ENCODE measurements at places on chromosomes 11 and 22.

DNA sequence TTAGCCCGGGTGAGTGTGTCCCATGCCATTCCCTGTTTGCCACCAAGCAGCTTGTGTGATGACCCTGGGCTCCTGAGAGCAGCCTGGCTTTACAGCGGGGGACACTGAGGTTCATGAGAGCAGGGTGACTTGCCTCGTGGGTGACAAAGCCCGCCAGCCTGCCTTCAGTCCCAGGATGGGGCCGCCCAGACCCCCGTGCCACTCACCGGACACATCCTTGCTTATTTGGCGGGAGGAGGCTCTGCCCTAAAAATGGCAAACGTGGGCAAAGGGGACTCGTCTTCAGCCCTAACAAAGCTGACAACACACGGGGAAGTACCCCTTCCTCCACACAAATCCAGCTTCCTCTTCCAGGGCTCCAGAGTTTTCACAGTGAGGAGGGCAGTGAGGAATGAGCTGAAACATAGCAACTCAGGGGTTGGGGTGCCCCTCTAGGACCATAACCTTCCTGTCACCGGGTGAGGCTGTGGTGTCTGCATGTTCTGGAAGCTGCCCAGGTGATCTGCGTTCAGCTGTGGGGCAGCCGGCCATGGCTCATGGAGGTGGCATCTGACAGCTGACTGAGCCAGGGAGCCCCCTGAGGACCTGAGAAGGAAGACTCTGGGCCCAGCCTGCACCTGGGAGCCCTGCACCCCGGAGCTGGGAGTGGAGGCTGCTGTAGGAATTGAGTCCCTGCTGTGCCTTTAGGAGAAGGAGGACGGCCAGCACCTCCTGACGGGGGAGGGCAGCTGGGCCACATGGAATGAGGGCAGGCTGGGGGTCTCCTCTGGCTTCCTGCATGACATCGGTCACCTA is 16.7 kb downstream of the RIBC2 start:
- DNase-seq, result no peak

GRCh38 chr11:102573851-102574250 is 43.3 kb upstream of the MMP7 start:
- no peak for DNase-seq

DNA sequence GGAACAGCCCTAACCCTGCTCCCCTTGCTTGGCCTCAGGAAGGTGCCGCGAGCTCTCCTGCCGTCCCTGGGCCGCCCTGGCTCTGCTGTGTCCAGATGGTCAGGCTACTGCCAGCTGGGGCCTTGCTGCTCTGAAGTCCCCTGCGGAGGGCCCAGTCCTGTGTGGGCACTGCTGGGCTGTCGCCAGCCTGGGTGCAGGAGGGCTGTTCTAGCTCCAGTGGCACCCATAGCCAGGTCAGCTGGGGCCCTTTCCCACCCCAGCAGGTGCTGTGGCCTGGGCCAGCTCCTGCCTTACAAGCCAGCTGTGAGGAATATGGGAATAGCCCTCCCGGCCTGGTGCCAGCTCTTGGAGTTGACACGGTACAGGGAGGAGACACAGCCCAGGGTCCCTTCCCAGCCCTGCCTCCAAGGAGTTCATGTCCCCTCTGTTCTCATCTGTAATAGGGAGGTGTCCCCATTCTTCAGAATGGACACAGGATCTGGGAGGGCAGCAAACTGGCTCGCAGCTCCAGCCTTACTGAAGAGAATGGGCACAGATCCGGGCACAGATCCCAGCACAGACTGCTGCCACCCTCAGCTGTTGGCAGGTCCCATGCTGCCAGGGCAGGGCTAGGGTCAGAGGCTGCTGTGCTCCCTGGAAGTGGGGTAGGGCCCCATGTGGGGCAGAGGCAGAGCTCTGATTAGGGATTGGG is 3.9 kb downstream of the DERL3 start:
- DNase-seq, result no peak

DNA sequence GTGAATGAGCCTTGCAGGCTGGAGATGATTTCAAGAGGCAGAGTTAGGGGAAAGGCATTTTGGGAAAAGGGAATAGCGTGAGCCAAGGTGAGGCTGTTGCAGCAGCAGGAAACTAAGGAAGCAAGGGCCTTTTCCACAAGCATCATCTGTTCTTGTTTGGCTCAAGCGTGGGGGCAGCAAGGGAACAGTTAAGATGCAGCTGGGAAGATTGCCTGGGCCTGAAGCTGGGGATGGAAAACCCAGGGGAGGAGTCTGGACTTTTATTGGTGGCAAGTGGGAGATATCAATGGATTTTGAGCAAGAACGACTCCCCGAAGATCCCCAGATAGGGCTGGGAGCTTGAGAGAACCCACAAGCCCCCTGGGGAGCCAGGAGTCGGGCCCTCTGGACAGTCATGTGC is 27.3 kb upstream of the PICK1 start:
- no peak for DNase-seq

- DNase-seq, result no peak
Measured at GRCh38 chr22:22316589-22316988, 72.0 kb downstream of the VPREB1 start.

- DNase-seq, result no peak
Measured at GRCh38 chr11:45409587-45409986, 123.4 kb upstream of the SYT13 start.

- peak; percentile 22 for DNase-seq
Measured at GRCh38 chr11:72354356-72355115, 79.8 kb downstream of the CLPB start.

DNA sequence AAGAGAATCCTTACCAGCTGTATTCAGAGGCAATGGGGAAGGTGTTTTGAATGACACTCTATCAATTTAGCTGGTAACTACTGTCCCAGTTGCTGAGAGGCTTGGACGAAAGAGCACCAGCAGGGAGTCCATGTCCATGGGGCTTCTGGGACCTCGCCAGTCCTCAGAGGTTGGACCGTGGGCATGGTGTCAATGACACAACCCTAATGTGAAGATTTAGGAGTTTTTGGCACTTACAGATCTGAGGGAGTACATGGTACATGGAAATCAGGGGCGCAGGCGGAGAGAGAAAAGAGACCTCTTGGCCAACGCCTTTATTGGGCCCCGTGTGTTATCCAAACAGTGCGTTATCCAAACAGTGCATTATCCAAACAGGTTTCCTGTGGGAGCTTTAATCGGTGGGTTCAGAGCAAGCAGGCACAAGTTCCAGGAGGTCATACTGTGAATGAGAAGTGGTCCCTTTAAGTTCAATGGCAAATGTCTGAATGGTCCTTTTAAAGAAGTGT is 169.1 kb upstream of the B3GAT1 start:
- no peak for DNase-seq

DNA sequence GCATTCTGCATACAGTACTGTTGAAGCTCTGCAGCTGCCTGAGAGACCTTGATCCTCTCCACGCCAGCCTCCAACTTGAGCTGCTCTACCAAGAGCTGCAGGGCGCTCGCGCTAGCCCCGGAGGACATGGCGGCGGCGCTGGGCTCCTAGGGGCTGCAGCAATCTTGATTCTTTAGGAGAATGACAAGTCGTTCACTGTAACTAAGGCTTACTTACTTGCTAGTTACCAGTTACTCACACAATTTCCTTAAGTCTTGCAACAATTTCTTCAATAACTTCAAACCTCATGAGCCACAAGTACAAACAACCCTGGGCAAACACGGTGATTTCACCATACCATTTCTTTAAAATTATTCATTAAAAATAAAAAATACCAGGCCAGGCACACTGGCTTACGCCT is 21.9 kb downstream of the SBF2 start:
- DNase-seq, result no peak

DNA sequence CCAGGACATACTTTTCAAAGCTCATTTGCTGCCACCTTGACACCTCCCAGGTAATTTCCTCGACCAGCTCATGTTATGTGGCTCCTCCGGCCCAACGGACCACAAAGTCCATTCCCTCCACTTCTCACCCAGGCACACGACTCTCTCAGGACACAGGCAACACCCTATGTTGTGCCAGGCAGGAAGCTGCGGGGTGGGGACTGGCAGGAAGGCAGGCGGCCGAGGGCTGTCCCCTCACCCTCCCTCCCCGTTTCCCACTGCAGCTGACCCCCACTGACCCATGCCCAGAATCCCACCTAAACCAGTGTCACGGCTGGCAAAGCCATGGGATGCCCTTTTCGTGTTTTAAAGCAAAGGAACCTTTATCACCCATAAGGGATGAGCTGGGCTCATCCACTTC is 20.8 kb downstream of the CELSR1 start:
- DNase-seq, result no peak

GRCh38 chr11:10359171-10359570 is 54.3 kb downstream of the ADM start:
- DNase-seq, result no peak

DNA sequence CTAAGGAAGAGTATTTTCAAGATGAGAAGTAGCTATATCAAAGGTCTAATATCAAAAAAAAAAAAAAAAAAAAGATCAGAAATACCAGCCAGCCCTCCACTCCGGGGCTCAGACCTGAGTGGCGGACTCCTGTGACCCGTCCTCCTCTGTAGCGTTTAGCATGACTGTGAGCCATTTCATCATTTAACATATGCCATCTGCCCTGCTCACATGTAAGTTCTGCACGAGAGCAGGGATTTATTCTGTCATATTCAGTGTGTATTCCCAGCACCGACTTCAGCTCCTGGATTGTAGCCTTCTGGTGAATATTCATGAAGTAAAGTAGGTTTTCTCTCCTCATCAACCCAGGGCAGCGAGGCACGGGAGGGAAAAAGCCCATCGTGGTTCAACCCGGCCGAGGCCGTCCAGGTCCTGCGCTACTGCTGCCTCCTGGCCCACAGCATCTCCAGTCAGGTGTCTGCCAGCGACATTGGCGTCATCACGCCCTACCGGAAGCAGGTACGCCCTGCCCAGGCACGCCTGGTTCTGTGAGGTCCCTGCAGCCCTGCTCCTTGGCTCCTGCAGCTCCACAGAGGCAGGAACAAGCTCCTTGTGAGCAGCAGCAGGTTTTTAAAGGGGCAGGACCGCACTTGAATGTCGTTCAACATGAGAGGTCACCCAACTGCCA is 12.7 kb upstream of the PANX2 start:
- DNase-seq, result no peak

- DNase-seq, result no peak
Measured at GRCh38 chr22:25403811-25404471, 160.5 kb upstream of the GRK3 start.

DNA sequence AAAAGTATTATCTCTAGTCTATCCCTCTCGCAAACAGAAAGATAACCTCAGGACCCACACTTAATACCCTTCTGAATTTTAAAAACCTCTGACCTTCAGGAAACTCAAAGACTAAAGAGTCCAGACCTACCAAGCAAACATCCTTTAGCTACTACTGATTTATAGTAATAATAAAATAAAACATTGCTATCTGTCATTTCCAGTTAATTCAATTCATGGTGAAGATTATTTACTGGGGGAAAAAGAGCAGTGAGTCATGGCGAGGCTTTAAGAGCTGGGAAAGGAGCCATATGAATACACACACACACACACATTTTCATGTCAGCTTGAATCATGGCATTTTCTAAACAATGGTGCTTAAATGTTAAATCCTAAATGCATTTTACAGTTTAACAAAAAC is 87.1 kb downstream of the FAM76B start:
- no peak for DNase-seq

DNA sequence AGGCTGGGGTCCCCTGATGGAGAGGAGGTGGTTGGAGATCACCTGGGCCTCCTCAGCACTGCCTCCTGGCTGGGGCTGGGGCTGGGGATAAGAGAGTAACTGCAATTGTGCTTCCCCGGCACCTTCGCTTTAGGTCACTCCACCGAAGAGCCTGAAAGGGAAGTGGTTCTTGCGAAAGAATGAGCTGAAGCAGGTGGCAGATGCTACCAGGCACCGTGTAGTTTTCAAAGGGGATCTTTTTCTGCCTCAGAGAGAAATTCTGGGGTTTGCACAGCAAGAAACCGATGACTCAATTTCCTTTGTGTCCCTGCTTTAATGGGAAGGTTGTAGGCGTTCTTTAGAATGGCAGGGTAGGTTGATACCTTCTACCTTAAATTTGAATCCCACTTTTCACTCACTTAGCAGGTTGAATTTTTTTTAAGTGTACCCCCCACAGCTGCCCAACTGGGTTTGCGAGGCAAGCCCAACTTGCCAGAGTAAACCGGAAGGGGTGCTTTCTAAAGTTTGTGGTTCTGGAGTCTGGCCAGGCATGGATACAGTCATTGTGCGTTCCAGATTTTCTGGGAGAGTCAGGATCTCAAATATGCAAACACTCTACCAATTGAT is 5.3 kb downstream of the CD44 start:
- no peak for DNase-seq

- DNase-seq, result no peak
Measured at GRCh38 chr11:4658629-4659445, 15.1 kb downstream of the OR51E1 start.

- no peak for DNase-seq
Measured at GRCh38 chr22:24224468-24224867, 20.4 kb downstream of the GGT5 start.

DNA sequence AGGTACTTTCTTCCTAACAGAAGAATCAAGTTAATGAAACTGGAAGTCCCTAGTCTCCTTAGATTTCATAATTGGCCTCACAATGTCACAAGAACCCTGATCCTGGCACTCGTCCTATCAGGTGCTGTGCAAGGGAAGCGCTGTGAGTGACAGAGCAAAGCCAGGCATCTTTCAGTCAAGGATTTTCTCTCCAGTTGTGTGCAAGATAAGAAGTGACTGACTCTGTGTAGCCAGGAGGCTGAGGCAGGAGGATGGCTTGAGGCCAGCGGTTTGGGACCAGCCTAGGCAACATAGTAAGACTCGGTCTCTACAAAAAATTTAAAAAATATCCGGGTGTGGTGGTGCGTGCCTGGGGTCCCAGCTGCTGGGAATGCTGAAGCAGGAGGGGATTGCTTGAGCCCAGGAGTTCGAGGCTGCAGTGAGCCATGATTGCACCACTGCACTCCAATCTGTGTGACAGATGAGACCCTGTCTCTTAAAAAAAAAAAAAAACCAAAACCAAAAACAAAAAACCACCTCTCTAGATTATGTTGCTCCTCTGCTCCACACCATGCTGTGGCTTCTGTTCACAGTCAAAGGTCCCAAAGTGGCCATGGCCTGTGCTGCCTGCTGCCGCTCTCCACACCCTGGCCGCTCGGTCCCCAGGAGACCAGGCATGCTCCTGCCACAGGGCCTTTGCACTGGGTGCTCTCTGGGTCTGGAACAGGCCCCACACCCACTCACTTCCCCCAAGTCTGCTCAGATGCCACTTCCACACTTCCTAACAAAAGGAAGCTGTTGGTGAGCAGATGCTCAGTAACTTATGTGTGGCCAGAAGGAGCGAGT is 54.2 kb upstream of the CLDN5 start:
- DNase-seq, result no peak

GRCh38 chr22:48941903-48942575 is 885.6 kb downstream of the BRD1 start:
- DNase-seq, result no peak

- DNase-seq, result no peak
Measured at GRCh38 chr22:22735695-22736611, 91.5 kb downstream of the GGTLC2 start.

DNA sequence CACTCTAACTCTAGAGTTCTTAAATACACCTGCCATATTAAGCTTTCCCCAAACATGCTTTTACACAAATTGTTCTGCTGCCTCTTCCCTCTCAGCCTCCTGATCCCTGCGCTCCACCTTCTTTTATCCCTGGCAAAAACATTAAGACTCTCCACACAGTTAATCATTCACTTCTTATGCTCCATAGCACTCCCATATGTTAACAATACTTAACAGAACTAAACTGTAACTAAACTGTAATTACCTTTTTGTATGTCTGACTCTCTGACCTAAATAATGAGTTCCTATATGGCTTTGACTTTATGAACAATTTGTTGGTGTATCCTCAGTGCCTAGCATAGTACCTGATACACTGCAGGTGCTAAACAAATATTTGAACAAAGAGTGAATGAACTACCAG is 71.8 kb downstream of the BTBD10 start:
- no peak for DNase-seq

- no peak for DNase-seq
Measured at GRCh38 chr11:31816468-31817053, 5.4 kb upstream of the PAX6 start.

- DNase-seq, result no peak
Measured at GRCh38 chr11:104609311-104610085, 288.8 kb downstream of the CASP12 start.
